Activated naive CD4-positive, alpha-beta T cell treated with anti-CD3 and anti-CD28 coated beads, Interleukin-2, amount 50 U/mL, for 72 hours (primary cell): ENCODE measurements at places on chromosomes 3 and 15. TPM values are rescaled to one million over a fixed set of nuclear protein-coding genes. Genes with fewer than 3 reads are reported as not detected.

The TLR9 gene
- 0.18 TPM for total RNA-seq

The SH3GL3 gene
- not detected for total RNA-seq

The FBXO40 gene
- total RNA-seq = not detected

The P2RY1 gene
- 0.82 TPM for total RNA-seq

The C3orf49 gene
- total RNA-seq = not detected
